ENCODE measurements at places on chromosomes 6 and 20.

GRCh38 chr20:63158352-63158751, 57.6 kb downstream of the YTHDF1 start:
- no peak for DNase-seq

DNA sequence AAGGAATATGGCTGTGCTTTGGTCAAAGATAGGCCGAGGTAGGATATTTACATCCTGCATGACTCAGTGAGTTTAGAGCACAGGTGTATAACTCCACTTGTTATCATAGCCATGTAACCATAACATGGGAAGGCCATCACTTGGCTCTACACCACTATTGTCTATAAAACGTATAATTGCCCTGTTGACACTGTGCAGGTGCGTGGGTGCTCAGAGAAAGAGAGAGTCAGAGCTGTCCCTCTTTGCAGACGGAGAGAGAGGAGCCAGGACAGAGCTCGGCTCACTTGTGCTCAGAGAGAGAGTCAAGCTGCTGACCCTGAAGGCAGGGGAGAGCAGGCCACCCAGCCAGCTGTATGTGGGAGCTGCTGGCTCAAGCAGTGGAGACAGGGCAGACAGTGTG, 46.0 kb downstream of the OR2B6 start:
- DNase-seq: no peak

DNA sequence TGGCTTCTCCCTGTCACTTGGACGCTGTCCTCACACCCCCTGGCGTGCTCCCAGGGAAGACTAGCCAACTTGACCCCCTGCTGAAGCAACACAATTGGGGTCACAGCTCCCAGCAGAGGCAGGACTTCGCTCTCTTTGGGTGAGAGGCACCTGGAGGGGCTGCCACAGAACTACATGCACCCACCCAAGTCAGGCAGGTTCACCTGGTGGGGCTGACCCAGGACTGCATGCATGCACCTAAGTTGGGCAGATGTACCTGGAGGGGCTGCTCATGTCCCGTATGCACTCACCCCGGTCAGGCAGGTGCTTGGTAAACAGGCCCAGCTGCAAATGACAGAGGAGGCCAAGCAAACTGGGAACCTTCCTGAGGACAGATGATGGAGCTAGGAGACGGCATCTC, 154.3 kb upstream of the RPS6KA2 start:
- DNase-seq: no peak

DNA sequence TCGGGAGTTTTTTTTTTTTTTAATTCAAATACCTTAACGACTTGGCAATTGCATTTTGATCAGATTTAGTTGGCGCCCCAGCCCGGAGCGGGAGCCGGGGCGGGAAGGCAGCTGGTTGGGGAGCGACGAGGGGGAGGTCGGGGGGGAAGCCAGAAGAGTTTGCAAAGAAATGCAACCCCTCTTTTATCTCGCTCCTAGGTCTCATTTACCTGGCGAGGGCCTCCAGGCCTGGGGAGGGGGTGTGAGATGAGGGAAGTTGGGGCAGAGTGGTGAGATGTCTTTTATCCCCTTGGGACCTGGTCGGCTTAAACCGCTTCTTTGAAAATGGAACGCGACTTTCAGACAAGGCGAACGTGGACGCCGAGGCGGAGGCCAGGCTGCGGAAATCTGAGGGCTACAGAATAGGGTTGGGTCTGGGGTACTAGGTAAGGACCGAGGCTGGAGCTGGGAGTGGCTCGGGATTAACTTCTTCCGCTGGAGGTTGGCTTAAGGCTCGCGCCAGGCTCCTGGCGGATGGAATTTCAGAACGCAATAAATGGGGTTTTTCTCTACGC, 40.3 kb downstream of the NCR2 start:
- no peak for DNase-seq
